ENCODE measurements at places on chromosomes 4 and X.

DNA sequence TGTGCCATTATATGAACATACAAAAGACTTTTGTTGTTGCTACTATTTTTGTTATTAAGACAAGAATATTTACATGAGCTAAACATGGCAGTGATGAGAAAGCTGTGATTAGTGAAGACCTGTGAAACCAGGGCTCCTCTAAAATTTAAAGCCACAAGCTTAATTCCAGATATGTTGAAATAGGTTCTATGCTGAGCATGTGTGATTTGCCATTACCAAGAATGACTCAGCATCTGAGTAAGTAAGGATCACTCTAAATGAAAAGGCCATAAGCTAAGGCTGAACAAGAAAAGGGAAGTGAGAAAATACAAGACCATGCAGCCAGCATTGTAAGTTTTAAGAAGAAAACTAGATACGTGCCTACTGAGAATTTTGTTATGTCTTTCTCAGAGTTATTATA is 75.9 kb upstream of the CAMK2D start:
- no peak for DNase-seq

GRCh38 chrX:49884290-49884862 is 5.1 kb downstream of the USP27X start:
- DNase-seq, result no peak

DNA sequence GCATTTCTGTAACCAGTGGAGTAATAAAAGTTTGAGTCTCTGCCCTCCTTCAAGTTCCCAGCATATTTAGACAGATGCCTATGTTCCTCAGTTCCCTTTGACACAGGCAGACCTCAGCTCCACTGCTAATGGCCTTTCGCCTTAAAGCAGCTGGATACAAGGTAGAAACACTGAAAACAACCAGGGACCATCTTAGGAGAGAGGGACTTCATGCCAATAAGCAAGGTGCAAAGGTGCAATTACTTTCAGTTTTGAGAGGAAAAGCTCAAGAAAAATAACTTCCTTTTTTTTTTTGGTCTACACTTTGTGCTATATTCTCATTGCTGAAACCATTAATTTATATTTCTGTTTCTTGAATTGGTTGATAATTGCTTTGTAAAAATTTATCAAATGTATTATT is 781.9 kb upstream of the GALNTL6 start:
- DNase-seq, result no peak

DNA sequence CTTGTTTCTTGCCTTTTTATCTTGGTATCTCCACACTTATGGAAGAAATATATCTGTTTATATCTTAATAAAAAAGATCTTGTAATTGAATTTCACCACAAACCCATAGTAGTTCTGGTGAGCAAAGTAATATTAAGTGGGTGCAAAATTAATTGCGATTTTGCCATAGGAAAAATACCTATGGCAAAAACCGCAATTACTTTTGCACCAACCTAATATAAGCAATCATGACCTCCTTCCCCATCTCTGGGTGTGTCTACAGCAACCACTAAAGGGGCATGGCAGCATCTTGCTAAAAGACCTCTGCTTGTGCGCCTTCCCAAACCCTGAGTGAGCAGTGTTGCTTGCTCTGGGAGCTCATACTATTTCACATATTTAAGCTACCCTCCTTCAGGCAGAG is 124.2 kb upstream of the GUCY1A1 start:
- DNase-seq, result no peak

- peak; percentile 17 for DNase-seq
Observed at GRCh38 chrX:123049071-123049625, 134.9 kb upstream of the GRIA3 start.

DNA sequence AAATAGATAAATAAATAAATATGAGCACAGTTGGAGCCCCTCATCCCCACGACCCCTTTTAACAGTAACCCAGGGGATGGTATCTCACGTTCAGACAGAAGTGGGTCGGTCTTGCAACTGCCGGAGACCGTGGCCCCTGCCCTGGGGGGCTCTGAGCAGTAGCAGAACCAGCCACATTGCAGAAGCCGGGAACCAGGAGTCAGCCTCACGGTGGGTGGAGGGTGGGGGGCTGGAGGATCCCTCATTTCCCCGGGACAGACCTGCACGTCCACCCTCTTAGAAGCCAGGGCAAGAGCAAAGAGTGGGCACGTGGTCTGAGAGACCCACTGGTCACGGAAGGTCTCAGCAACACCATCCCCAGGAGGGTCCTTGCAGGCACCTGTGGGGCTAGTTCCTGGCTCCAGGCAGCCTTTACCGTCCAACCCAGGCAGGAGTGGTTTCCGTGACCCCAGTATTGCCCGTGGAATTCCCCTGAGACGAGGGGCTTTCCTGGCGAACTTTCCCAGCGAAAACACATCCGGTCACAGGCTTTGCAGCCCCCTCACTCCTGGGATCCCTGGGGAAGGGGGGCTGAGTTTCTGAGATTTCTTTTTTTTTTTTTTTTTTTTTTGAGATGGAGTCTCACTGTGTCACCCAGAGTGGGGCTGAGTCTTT is 8.8 kb upstream of the IL3RA start:
- no peak for DNase-seq

DNA sequence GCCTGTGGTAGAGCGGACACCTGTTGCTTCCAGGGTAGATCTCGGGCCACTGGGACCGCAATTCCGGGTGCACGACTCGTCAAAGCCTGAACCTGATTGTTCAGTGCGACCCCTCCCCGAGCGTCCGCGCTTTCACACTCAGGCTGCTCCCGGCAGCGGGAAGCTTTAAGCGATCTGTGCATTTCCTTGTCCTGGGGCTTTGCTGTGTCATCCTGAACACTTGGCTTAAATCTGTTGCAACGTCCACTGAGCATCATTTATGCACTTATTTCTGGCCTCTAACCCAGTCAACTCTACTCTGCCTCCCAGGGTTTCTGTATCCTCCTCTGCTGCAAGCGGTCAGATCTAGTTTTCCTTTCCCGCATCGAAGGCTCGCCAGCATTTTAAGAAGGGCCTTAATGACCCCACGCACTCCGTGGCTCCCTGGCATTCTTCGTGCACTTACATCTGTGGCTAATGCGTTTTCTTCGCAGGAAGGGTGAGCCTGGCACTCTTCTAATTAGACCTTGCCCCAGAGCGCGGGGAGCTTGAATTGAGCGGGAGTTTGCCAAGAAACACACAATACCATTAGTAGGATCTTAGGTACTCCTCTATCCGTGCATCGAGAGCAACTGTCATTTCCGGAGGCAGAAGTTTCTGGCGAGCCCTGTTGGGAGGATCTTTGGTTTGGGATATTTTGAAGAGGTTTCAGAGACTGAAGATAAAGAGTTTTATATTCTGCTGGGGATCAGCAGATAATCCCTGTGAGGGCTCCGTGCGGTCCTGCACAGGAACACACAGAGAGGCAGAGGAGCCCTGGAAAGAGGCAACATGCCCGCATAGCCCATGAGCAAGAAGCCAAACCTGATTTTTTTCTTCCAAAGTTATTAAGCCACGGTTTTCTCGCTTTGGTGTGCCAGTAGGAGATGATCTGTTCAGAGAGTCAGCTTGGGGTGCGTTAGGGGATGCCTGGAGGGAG is 654 bp upstream of the DDIT4L start:
- DNase-seq, result no peak
